Stimulated activated CD8-positive, alpha-beta memory T cell treated with anti-CD3 and anti-CD28 coated beads, Interleukin-4, amount 100 ng/mL, for 24 hours (primary cell): ENCODE measurements at places on chromosomes 6 and 20.

DNA sequence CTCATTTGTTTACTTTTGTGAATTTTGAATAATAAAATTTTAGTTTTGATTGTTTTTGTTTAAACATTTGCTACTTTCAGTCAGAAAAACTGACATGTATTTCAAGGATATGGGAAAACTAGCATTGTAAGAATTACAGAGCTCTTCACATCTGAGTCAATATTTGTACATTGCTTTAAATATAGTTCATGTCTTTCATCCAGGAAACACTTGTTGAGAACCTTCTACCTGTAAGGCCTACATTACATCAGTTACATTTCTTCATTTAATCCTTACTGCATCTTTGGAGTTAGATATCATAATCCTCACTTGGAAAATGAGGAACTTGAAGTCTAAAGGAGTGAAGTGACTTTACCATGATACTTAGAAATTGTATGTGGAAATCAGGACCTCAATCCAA, 242.9 kb downstream of the KCNQ5 start:
- DNase-seq: no peak

DNA sequence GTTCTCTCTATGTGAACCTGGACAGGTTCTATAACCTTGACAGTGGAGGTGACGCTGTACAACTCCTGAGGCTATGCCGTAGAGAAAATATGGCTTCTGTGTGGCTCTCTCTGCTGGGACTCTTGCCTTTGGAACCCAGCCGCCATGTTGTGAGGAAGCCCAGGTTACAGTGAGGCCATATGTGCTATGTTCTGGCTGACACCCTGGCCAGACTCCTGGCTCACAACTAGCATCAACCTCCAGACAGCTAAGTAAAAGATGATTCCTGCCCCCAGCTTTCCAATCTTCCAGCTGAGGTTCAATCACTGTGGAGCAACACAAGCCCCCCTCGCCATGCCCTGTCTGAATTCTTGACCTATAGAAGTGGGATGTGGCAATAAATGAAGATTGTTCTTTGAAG, 57.0 kb downstream of the PPP1R3G start:
- no peak for DNase-seq

GRCh38 chr20:62925420-62926228, 681 bp downstream of the DIDO1 start:
- DNase-seq: no peak

DNA sequence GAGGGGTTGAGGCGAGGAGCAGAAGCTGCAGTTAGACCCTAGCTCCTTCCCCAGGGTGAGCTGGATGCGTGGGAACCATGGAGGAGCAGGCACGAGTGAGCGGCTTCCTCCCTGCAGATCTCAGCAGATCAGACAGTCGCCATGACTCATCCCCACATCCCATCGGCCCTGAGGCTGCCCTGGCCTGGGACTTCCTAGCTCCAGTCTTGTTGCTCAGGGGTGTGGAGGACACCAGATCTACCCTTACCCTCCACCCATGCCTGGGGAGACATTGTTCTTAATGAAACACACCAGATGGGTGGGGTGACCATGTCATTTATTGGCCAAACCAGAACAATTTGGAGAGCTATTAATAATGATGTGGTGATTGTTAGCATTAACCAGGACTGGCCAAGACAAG, 36.3 kb upstream of the TGM2 start:
- DNase-seq: no peak
